Melanocyte of skin (primary cell): ENCODE measurements at places on chromosomes 3 and 15. TPM values are rescaled to one million over a fixed set of nuclear protein-coding genes. Genes with fewer than 3 reads are reported as not detected.

The RUVBL1 gene
- total RNA-seq: 93.8 and 108 TPM in 2 replicates

The GABRB3 gene
- total RNA-seq: 1.0 and 2.2 TPM in 2 replicates

The TNK2 gene
- total RNA-seq: 11.1 and 13.0 TPM in 2 replicates

The HGD gene
- total RNA-seq: under 0.01 and 0.69 TPM in 2 replicates

The LDHAL6B gene
- total RNA-seq: not detected in 2 replicates

The SOX14 gene
- not detected in 2 replicates for total RNA-seq

The SUSD5 gene
- total RNA-seq: 7.9 and 11.7 TPM in 2 replicates

The CD200R1 gene
- total RNA-seq: not detected in 2 replicates

The DNAJB8 gene
- not detected in 2 replicates for total RNA-seq

The GCHFR gene
- total RNA-seq: 2.1 and 4.4 TPM in 2 replicates

The CNTN3 gene
- 0.73 and 1.0 TPM in 2 replicates for total RNA-seq

The PCOLCE2 gene
- total RNA-seq: 2.5 and 3.8 TPM in 2 replicates

The CLDN18 gene
- not detected in 2 replicates for total RNA-seq

The CCDC174 gene
- 8.3 and 13.1 TPM in 2 replicates for total RNA-seq

The SLC9C1 gene
- total RNA-seq: 0.34 and 0.73 TPM in 2 replicates

The STARD5 gene
- 1.7 and 2.9 TPM in 2 replicates for total RNA-seq

The SEMA3F gene
- under 0.01 and 0.62 TPM in 2 replicates for total RNA-seq

The ATP13A4 gene
- total RNA-seq: 0.46 TPM in 1 of 2 replicates, not detected in the other

The ASB14 gene
- not detected in 2 replicates for total RNA-seq

The APOD gene
- 162 and 286 TPM in 2 replicates for total RNA-seq

The PROS1 gene
- 70.2 and 194 TPM in 2 replicates for total RNA-seq

The RBMS3 gene
- total RNA-seq: 11.0 and 17.6 TPM in 2 replicates

The PFKFB4 gene
- total RNA-seq: 35.9 and 66.3 TPM in 2 replicates

The GOLGA6L25 gene
- total RNA-seq: not detected in 2 replicates

The HCN4 gene
- not detected in 2 replicates for total RNA-seq

The FAM174B gene
- 2.1 and 12.7 TPM in 2 replicates for total RNA-seq

The MEGF11 gene
- total RNA-seq: 0.15 TPM in 1 of 2 replicates, not detected in the other

The NDN gene
- total RNA-seq: 50.9 and 72.6 TPM in 2 replicates

The LINS1 gene
- 32.0 and 37.2 TPM in 2 replicates for total RNA-seq

The RTP3 gene
- total RNA-seq: not detected in 2 replicates

The WDR72 gene
- total RNA-seq: 1.3 and 2.9 TPM in 2 replicates

The TRIM42 gene
- total RNA-seq: not detected in 2 replicates

The ZNF660 gene
- total RNA-seq: 0.69 and 0.73 TPM in 2 replicates

The SLC22A14 gene
- total RNA-seq: under 0.01 and 0.15 TPM in 2 replicates

The C2CD4A gene
- total RNA-seq: not detected in 2 replicates

The TPRG1 gene
- 1.7 TPM in 1 of 2 replicates, not detected in the other for total RNA-seq

The FETUB gene
- not detected in 2 replicates for total RNA-seq

The DUT gene
- 58.3 and 77.7 TPM in 2 replicates for total RNA-seq

The FOXB1 gene
- total RNA-seq: not detected in 2 replicates

The ARHGEF26 gene
- 10.0 and 14.5 TPM in 2 replicates for total RNA-seq

The RBPMS2 gene
- total RNA-seq: under 0.01 and 0.34 TPM in 2 replicates

The CACNA2D3 gene
- total RNA-seq: 0.36 TPM in 1 of 2 replicates, not detected in the other

The CFAP100 gene
- not detected in 2 replicates for total RNA-seq

The PIF1 gene
- total RNA-seq: 11.7 and 15.0 TPM in 2 replicates

The CHRFAM7A gene
- total RNA-seq: 0.69 and 0.73 TPM in 2 replicates

The COL6A6 gene
- not detected in 2 replicates for total RNA-seq

The ZNF445 gene
- total RNA-seq: 5.2 and 10.2 TPM in 2 replicates

The ZNF80 gene
- not detected in 2 replicates for total RNA-seq

The CYP1A2 gene
- not detected in 2 replicates for total RNA-seq
